ENCODE measurements at places on chromosomes 4 and X.

DNA sequence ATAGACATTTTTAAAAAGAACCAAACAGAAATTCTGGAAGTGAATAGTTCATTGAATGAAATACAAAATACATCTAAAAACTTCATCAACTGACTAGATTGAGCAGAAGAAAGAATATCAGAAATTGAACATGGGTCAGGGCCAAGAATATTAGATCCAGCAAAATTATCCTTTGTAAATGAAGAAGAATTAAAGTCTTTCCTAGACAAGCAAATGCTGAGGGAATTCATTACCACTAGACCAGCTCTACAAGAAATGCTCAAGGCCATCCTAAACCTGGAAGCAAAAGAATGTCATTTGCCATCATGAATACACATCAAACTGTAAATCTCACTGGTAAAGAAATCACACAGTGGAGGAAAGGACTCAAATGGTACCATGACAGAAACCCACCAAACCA lies 72.7 kb upstream of the RPL34 start:
- no peak for DNase-seq

DNA sequence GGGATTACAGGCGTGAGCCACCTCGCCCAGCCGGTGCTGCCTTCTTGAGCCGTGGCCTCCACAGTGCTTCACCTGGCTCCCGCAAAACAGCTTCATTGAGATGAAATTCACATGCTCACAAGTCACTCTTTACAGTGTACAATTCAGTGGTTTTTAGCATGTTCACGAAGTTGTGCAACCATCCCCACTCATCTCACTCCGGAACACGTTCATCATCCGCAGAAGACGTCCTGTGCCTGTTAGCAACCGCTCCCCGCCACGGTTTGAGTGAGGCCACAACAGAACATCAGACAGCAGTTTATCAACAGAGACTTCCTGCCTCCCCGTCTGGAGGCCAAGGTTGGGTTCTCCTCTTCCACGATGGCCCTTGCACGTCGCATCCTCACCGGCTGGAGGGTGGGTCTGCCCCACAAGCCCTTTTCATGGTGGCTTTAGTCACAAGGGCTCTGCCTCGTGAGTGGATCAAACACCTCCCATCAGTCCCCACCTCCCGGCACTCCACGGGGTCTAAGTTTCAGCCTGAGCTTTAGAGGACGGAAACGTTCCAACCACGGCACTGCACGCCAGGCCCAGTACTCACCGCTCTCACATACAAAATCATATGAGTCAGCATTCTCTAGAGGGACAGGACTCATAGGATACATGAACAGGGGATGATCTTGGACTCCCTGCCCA lies 29.6 kb upstream of the SPON2 start:
- DNase-seq, result peak; percentile 89

DNA sequence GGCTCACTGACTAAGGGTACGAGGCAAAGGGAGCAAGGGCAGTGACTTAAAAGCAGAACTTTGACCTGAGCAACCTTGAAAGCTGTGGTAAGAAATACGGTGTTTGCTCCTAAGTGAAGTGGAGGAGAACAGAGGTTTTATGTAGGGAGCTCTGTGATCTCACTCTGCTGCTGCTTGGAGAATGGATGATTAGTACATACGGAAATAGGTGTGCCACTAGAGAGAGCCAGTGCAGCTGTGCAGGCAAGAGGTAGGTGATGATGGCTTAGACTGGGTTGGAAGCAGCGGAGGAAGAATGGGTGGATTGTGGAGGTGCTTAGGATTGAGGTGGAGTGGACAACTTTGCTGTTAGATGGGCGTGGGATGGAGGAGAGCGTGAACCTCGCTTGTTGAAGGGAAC lies 85.0 kb downstream of the FAM193A start:
- no peak for DNase-seq

- DNase-seq, result no peak
These were observed 17.7 kb downstream of the COL4A6 start for GRCh38 chrX:108420481-108420880.

DNA sequence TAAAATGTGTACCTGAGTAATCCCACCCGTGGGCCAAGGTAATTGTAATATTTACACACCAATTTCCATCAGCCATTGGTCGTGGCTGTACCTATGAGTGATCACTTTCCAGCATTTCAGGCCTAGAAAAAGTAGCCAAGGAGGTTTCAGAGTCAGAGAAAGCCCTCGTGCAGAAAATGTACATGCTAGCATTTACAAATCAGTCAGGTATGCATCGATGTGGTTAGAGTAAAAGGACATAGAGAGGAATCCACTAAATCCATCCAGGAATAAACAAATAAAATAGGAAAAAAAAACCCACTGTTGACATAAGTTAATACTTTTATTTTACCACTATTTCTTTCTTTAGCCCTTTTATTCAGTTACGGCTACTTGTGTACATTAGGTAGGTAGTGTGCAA lies 256.8 kb downstream of the TRIML1 start:
- DNase-seq, result peak; percentile 31

Data from fibroblast of skin of abdomen (primary cell).